M059J (cell line): ENCODE measurements at places on chromosomes 7 and 10. TPM values are rescaled to one million over a fixed set of nuclear protein-coding genes. Genes with fewer than 3 reads are reported as not detected.
A peak's percentile ranks its signal among the peaks of the same experiment; 100 is the strongest.

DNA sequence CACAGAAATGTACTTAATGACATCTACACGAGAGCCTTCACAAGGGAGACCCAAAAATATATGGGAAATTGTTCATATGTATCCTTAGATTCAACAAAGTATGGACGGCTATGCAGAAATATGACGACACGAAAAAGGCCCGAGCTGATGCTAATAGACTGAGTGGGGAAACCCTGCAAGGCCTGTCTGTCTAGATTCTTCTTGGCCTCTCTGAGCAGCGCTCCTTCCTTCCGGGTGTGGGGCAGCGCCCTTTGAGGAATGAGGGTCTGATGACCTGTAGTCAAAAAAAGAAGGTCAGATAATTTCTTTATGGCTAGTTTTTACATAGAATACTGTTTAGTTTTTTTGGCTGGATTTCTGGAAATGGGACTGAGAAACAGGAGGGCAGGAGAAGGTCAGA is 192.8 kb upstream of the AKR1E2 start:
- no peak for DNase-seq

GRCh38 chr10:47370878-47371277 is 13.2 kb downstream of the ZNF488 start:
- no peak for DNase-seq

DNA sequence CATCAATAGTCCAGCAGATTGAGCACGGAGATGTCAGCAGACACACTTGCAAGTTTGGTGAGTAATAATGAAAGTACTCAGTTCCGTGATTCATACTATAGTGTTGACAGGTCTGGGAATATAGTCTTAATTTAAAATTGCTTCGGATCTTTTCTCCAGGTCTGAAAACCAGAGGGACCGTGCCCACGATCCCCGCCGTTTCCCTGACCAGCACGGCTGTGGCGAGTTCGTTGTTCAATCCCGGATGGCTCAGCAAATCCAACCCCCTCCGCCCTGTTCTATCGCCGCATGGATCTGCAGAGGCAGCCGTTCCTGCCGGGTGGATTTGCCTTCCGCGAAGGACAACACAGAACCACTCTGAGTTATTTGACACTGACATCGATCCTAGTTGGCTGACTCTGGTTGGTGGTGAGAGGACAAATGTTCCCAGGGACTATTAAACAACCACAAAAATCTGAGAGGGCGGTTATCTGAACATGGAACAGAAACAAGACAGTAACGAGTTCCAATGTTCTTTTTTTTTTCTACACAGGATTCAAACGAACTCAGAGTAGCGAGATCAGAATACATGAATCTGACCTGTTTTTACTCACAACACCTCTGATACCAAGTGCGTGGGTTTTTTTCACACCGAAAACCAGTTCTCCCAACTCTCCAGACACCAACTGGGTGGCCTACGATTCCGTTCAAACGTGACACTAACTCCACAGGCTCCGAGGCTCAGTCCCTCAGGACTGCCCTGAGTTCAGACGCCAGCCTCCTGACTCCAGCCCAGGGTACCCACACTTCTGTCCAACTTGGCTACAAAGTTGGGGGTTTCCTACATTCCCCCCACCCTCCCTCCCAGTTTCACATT is 52.7 kb downstream of the RBM17 start:
- peak; percentile 78 for DNase-seq

GRCh38 chr7:91242097-91242844 is 22.0 kb upstream of the FZD1 start:
- peak; percentile 50 for DNase-seq

The IQCE gene
- 7.9 and 11.2 TPM in 2 replicates for total RNA-seq

DNA sequence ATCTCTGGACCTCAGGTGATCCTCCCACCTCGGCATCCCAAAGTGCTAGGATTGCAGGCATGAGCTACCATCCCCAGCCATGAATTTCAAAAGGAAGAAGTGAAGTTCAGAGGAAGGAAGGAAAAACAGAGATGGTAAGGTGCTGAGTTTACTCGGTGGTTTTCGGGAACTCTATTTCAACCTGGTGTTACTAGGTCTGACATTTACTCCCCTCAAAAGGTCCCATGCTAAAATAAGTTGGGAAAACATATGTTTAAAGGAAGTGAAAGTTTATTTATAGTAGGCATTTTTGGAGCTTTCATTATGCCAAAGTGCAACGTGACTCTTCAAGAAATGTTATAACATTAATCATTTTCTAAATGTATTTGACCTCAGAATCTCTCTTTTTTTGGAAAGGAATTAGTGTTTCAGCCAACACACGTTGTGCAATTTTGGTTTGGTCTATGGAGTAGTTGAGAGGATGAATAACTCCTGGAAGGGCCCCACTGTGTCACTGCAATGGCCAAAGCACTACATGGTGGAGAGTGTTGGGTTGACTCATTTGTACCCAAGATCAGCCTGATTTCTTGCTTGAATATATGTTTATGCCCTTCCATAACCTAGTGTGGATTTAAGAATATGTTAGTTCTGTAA is 114.7 kb upstream of the FAM171A1 start:
- DNase-seq = peak; percentile 56

DNA sequence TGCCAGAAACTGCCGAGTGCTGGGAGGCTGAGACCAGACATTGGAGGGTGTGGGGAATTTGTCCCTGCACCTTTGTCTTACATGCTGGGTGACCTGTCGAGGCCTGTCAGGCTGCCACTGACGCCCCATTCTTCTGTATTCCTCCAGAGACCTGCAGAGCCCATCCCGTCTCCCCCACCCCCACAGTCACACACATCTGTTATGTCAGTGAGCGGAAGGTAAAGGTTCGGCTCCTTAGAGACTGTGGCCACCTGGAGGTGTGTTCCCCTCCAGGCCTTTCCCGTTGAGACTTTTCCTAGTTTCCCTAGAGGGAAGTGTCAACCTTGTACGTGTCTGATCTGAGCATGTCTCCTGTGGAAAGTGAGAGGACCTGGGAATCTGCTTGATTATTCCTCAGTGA is 84.5 kb downstream of the ATXN7L1 start:
- DNase-seq = no peak

The TRIM56 gene
- total RNA-seq = 4.2 and 11.9 TPM in 2 replicates

GRCh38 chr7:70325509-70326101 is 727.3 kb downstream of the AUTS2 start:
- DNase-seq = peak; percentile 55

The TCAF2 gene
- 2.3 and 3.9 TPM in 2 replicates for total RNA-seq

DNA sequence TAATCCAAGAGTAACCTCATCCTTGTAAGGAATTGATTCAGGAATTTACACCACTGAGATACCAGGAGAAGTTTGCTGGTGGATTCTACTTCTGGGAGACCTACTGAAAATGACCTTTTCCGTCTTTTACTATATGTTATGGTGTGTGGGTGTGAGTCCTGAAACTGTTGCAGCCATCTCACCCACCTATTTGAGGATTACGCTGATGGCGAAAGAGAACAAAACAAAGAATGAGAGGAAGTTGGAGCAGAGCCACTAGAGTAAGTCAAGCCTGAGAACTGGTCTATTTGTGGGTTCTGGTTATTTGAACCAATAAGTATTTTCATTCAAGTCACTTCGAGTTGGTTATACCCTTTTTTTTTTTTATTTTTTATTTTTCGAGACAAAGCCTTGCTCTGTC is 12.7 kb upstream of the ABCC2 start:
- no peak for DNase-seq

The FGFR2 gene
- 2.1 and 6.8 TPM in 2 replicates for total RNA-seq

- no peak for DNase-seq
Observed at GRCh38 chr7:43390576-43390975, 192.3 kb upstream of the STK17A start.

The ZNF485 gene
- total RNA-seq = 3.7 and 4.0 TPM in 2 replicates

The SLC18A2 gene
- not detected in 2 replicates for total RNA-seq

- DNase-seq = peak; percentile 67
Observed at GRCh38 chr7:148962823-148963582, 65.3 kb downstream of the PDIA4 start.

GRCh38 chr7:25558605-25559004 is 330.3 kb upstream of the NPVF start:
- no peak for DNase-seq

- DNase-seq = peak; percentile 60
Observed at GRCh38 chr7:43303740-43304241, 191.3 kb downstream of the HECW1 start.

DNA sequence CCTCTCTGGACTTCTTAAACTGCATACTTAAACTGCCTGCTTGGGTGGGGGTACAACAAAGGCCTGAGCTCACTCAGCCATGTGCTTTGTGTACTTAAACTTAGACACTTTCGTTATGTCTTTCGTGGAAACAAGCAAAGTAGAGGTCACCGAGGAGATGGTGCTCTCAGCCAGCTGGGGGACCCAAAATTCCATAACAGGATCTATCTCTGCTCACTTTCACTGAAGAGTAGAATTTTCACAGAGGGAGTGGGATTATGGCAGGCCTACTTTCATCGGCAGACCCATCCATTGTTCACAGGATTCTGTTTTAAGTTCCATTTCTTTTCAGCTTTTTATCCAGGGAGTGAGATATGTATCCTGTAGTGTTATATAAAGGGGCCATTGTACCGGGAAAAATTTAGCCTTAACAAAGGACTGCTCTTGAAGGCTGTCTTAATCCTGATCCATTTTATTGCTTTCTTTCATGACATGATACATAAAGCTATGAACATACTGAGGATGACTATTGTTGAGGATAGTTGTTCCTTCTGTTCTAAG is 370.0 kb upstream of the GHITM start:
- no peak for DNase-seq

DNA sequence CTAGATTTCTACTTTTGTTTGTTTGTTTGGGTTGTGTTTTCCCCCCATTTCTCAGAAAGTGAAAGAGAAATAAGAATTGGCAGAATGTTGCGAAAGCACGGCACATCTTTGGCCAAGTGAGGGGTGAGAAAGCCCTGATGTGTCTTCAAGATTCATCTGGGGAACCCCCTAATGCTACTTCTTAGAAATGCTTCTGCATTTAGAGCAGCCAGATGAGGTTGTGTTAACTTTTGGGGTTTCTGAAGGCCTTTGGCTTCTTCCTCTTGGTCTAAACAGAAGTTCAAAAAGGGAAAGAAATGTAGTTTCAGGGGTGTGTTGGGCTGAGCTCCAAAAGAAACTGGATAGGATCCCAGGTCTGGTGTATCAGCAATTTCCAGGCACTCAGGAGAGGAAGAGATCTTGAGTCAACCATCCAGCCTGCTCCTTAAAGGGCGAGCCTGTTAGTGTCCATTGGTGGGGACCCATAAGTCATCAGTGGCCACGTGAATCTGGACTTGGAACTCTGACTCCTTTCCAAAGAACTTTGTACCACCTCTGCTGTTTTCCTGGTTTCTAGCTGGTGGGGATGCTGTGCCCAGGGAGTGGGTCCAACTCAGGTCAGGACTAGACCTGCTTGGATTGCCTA is 6.5 kb downstream of the DUSP5 start:
- peak; percentile 81 for DNase-seq

GRCh38 chr10:65320236-65321026 is 1605.4 kb upstream of the LRRTM3 start:
- DNase-seq = no peak

The PIP gene
- total RNA-seq = not detected in 2 replicates

- DNase-seq = no peak
Observed at GRCh38 chr7:151380199-151381097, 29.4 kb downstream of the WDR86 start.
